CD8-positive, alpha-beta memory T cell (primary cell): ENCODE measurements at places on chromosomes 5 and 9.

GRCh38 chr9:86563936-86564335 is 209.7 kb upstream of the TUT7 start:
- no peaks in the 10 kb centered on the region for H3K27me3 ChIP-seq
- no peak overlapping the region for H3K4me3 ChIP-seq
- no peaks in the 10 kb centered on the region for H3K4me1 ChIP-seq
- no peak for DNase-seq
- H3K36me3 ChIP-seq, result no peaks in the 10 kb centered on the region

- H3K4me3 ChIP-seq, result peak within 1 kb of the TSS; percentile 69
- no peak for DNase-seq
- no peaks in the 10 kb centered on the region for H3K36me3 ChIP-seq
- no peaks in the 10 kb centered on the region for H3K27me3 ChIP-seq
Observed at GRCh38 chr5:181204826-181205760, at the start of gene TRIM7. Gene TRIM7, minus strand, starts transcription at chr5:181205196. Its CDS starts 86 bp downstream, at chr5:181205110.

DNA sequence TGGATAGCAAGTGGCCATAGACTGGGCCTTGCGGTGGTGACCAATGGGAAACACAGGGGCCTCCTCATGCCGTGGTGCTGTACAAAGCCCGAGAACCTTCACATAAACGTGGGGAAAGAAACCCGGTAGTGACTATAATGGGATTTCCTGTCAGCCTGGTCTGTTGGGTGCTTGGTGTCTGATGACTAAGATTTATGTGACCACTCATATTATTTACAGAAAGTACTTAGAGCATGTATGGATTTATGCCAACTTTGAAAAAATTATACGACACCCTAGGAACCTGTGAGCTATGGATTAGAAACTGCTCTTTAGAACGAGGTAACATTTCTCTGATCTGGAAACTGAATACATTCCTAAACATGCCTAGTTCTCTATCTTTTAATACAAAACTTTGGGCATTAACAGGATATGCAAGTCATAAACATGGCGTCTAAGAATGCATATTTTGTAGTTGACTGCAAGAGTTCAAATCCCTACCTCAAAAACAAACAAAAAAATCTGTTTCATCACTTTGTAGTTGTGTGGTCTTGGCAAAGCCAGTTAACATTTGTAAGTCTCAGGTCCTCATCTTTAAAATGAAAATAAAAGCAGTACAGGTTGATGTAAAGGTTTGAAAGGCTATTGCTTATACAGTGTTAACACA is 85.4 kb downstream of the TMEM167A start:
- no peak overlapping the region for H3K4me3 ChIP-seq
- no peaks in the 10 kb centered on the region for H3K27me3 ChIP-seq
- H3K4me1 ChIP-seq, result no peaks in the 10 kb centered on the region

DNA sequence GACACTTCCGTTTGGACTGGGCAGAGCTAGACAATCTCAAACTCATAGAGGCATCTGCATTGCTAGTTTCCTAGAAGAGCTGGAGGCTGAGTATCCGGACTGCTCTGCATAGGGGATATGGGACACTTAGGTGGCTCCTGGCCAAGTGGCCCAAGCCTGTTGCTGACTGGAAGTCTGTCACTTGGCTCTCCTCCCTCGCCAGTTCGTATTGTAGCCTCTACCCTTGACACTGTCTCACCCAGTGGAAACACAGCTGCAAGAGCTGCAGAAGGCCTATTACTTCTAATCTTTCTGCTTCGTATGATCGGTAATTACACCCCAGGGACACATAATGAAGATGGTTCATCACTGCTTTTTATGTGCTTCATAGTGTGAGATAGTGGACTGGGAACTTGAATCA is 34.7 kb downstream of the ITGA1 start:
- no peaks in the 10 kb centered on the region for H3K27me3 ChIP-seq

DNA sequence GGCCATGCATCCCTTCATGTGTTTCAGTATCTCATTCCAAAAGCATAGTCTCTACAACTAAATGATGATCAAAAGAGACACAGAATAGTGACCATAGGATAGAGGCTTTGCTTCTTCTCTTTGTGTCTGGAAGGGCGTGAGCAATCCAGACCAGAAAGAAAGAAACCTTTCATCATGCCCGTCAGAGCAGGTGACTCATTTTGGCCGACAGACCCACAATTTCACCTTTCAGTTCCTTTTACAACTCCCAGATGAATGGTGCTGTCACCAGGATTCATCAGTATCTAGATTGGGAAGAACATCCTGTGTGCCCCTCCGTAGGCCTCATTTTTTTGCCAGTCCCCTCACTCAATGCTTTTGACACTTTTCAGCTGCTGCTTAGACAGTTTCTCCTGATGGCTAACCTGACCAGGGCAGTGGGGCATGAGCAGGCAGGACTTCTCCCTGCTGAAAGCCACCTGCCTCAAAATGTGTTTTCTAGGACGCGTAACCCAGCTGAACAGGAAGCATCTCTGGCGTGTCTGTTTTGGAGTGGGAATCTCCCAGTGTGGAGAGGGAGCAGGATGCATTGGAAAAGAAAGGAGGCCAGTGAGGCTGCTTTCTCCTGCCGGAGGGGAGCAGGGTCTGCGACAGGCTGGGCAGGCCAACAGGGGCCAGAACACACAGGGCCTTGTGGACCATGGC is 21.2 kb downstream of the ABLIM3 start:
- no peaks in the 10 kb centered on the region for H3K27me3 ChIP-seq
- H3K4me1 ChIP-seq, result no peaks in the 10 kb centered on the region
- H3K36me3 ChIP-seq, result no peaks in the 10 kb centered on the region
- no peak for DNase-seq

DNA sequence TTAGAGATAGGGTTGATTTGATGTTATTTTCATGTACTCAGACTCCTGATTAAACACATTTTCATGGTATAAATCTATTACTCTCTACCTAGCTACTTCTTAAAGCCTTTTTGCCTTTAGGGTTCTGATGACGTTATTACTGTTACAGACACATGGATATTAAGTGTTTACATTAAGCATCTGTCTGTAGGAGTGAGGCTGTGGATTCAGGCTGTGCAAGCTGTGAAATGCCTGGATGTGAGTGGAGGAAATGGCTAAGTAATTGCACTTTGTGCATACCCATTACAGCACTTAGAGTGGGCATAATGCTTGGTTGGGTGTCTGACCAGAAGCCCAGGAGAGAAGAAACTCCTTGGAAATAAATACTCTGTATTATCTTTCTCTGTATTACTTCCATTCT is 186.8 kb downstream of the SNX18 start:
- H3K4me1 ChIP-seq, result no peaks in the 10 kb centered on the region
- DNase-seq, result no peak
- no peaks in the 10 kb centered on the region for H3K27me3 ChIP-seq
- no peaks in the 10 kb centered on the region for H3K36me3 ChIP-seq
- no peak overlapping the region for H3K4me3 ChIP-seq
- no peak overlapping the region for H3K27ac ChIP-seq

DNA sequence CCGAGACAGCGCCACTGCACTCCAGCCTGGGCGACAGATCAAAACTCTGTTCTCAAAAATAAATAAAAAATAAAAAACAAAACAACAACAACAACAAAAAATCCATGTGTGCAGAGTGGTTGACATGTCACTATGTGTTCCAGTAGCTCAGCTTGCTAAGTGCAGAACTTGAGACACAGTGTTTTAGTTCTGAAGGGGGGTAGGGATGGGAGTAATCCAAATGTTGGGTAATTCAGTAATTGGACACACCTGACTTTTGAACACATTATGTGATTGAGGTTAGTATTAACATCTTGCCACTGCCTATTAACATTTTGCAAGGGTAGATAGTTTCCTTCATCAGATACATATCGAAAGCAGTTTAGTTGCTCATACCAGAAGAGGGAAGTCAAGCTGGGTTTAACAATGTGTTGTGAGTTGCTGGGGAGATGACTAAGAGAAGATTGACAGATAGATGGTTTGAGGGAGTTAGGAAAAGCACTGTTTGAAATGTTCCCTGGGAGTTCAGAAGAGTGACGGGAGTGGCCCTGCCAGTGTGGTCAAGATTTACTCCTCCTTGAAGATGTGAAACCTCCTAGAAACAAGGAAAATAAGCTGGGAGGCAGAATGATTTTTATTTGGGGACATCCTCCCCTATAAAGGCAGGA is 928 bp downstream of the HACD4 start:
- no peak for DNase-seq
- H3K4me1 ChIP-seq, result peaks cover 39% of the 10 kb centered on the region
- peak overlapping the region; percentile 68 for H3K27ac ChIP-seq
- H3K27me3 ChIP-seq, result no peaks in the 10 kb centered on the region
- peak overlapping the region; percentile 78 for H3K4me3 ChIP-seq

DNA sequence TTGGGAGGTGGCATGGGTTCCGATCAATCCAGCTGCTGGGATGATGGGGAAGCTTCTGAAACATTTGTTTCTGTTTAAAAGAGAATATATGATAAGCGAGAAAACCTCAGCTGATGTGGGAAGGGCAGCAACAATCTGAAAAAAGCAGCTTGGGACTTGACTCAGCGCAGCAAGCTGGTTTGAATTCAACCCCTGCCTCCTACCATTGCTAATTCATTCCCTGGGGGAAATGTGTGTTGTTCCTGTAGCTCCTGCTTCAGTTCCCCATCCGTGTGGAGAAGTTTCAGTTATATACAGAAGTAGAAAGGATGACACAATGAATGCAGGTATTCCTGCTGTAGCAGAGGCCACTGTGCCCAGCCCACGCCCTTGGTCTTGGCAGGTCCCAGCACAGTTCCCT is 145.1 kb downstream of the NXNL2 start:
- H3K27ac ChIP-seq, result no peak overlapping the region
- no peak for DNase-seq
- H3K4me3 ChIP-seq, result no peak overlapping the region

DNA sequence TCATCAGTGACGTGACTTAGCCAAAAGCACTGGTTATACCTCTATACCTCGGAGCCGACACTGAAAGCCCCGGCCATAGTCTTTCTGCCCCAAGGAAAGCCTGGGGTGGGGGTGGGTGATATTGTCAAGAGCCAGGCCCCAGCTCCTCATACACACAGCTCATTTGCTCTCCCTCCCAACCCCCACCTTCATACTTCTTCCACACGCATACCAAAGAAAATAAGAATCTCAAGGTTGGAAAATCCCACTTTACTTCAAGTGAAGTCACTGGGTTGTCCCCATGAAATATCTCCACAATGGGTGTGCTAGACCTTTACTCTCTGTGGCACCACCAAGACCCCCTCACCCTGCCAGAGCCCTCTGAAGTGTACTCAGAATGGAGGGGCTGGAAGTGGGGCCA is 27.1 kb upstream of the MGAT1 start:
- H3K36me3 ChIP-seq, result peaks cover 8% of the 10 kb centered on the region
- H3K4me1 ChIP-seq, result peaks cover 44% of the 10 kb centered on the region
- H3K4me3 ChIP-seq, result peak overlapping the region; percentile 93
- no peak for DNase-seq
- no peak overlapping the region for H3K27ac ChIP-seq

GRCh38 chr5:175690025-175690424 is 32.2 kb downstream of the HRH2 start:
- no peaks in the 10 kb centered on the region for H3K36me3 ChIP-seq
- H3K4me3 ChIP-seq, result no peak overlapping the region
- no peak for DNase-seq
- H3K4me1 ChIP-seq, result peaks cover 9% of the 10 kb centered on the region
- H3K27ac ChIP-seq, result no peak overlapping the region

- peaks cover 13% of the 10 kb centered on the region for H3K36me3 ChIP-seq
- no peak for DNase-seq
- H3K27me3 ChIP-seq, result no peaks in the 10 kb centered on the region
- no peak overlapping the region for H3K4me3 ChIP-seq
- no peaks in the 10 kb centered on the region for H3K4me1 ChIP-seq
Observed at GRCh38 chr5:1484730-1485578, 38.8 kb downstream of the LPCAT1 start.

- no peak overlapping the region for H3K27ac ChIP-seq
- no peaks in the 10 kb centered on the region for H3K27me3 ChIP-seq
- H3K4me1 ChIP-seq, result no peaks in the 10 kb centered on the region
- no peak overlapping the region for H3K4me3 ChIP-seq
- no peaks in the 10 kb centered on the region for H3K36me3 ChIP-seq
- DNase-seq, result no peak
Observed at GRCh38 chr5:20266066-20266465, 278.1 kb upstream of the CDH18 start.

DNA sequence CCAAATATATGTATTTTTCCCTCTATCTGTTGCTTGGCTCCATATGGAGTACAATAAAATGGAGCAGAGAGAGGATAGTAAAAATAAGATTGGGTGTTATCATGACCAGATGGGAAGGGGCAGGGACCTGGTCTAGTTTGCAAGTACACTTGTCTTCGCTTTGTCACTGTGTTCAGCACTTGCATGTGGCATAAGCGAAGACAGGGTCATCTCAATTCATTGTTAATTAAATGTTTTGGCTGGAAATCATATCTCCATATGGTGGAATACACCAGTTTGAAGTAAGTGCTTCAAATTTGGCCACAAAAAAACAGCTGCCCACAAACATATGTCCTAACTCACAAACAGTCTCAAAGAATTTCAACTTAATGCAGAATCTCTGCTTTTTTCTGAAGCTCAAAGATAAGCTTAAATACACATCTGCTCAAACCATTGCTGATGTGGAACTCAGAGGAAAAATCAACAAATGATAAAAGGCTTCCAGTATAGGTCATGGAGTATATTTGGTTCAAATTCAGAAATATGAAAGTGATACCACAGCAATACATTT is 865.4 kb downstream of the TLE4 start:
- no peaks in the 10 kb centered on the region for H3K4me1 ChIP-seq
- no peak for DNase-seq
- no peaks in the 10 kb centered on the region for H3K27me3 ChIP-seq
- H3K36me3 ChIP-seq, result no peaks in the 10 kb centered on the region
